ENCODE measurements at places on chromosomes 3 and 15. TPM values are rescaled to one million over a fixed set of nuclear protein-coding genes. Genes with fewer than 3 reads are reported as not detected.

SAMMSON gene
- 0.28 TPM for total RNA-seq

AGTR1 gene
- 8.9 TPM for total RNA-seq

RAF1 gene
- 85.4 TPM for total RNA-seq

GPR62 gene
- total RNA-seq = not detected

KNG1 gene
- total RNA-seq = not detected

CLDN18 gene
- total RNA-seq = not detected

APOD gene
- total RNA-seq = 221 TPM

GRK7 gene
- total RNA-seq = not detected

PXYLP1 gene
- 11.0 TPM for total RNA-seq

MASP1 gene
- total RNA-seq = 21.1 TPM

SLMAP gene
- total RNA-seq = 355 TPM

DNASE1L3 gene
- 9.3 TPM for total RNA-seq

CLRN1 gene
- total RNA-seq = not detected

HIGD2B gene
- not detected for total RNA-seq

NR2E3 gene
- not detected for total RNA-seq

ZNF80 gene
- total RNA-seq = not detected

Measured in posterior vena cava (tissue), 2 donors.